ENCODE measurements at places on chromosomes 6 and 20.

- no peak for DNase-seq
These were observed 1131.7 kb upstream of the EYS start for GRCh38 chr6:66838764-66839163.

- no peak for DNase-seq
These were observed 183.5 kb downstream of the GMDS start for GRCh38 chr6:2061880-2062279.

GRCh38 chr6:72793641-72794395, 172.0 kb downstream of the KCNQ5 start:
- DNase-seq = no peak

DNA sequence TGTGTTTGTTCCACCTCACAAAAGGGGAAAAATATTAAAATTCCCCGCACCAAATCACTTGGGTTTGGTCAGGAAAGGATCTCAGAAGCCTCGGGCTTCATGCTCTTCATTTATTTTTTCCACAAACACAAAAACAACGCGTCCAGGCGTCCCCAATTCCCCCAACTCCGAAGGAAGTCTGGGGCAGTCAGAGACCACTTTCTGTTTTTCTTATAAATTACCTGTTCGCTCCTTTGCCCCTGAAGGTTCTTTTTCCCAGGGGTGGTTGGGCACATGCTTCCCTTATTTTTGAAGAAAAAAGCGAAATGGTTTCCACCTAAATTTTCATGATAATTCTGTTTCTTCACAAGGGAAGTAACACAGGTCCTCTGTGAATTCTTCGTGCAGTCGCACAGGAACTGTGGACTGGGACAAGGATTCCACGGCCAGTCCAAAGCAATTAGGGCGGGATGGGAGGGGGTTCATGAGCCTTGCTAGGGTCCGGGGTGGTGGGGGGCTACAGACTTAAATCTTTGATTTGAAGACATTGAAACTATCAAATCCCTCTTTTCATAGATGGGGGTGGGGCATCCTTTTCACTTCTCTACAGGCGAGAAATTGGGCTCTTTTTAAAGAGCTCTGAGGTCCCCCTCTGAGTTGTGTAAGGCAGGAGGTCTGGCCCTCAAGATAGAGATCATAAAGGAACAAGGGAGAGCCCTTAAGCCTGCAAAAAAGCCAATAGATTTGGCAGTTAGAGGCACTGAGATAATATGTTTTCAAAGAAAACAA, 30.5 kb upstream of the HFE start:
- DNase-seq = no peak

- no peak for DNase-seq
These were observed 71.8 kb upstream of the CENPW start for GRCh38 chr6:126268092-126268491.

GRCh38 chr6:74280130-74280692, 584.2 kb downstream of the CD109 start:
- no peak for DNase-seq

DNA sequence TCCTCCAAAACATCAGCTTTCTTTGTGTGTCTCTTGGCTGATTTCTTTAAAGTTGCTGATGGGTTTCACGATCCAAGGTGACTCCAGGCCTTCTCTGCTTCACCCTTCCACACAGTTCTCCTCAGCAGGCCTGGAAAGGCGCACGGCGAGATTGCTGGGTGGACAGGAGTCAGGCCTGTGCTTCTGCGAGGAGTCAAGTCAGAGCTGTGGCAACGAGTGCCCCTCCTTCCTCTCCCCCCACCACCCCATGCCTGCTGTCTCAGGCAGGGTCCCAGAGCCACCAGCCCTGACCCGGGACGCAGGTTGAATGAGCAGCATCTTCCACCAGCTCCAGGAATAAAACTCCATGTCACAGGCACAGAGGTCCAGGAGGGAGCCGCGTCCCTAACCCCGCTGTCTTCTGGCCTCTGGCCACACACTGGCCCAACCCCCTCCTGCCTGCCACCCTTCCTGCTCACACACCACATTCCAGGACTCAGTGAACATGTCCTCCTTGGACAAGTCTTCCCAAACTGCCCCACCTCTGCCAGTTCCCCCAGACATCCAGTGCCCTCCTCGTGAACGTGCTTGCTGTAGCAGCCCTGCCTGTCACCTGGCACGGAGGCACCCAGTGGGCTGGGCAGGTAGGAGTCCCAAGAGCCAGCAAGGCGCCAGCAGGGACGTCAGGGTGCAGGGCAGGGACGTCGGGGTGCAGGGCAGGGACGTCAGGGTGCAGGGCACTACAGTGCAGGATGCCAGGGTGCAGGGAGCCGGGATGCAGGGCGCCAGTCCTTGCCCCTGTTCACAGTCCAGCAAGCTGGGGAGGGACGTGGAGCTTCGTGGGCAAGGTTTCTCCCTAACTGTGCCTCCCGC, 7.2 kb upstream of the NTSR1 start:
- no peak for DNase-seq

DNA sequence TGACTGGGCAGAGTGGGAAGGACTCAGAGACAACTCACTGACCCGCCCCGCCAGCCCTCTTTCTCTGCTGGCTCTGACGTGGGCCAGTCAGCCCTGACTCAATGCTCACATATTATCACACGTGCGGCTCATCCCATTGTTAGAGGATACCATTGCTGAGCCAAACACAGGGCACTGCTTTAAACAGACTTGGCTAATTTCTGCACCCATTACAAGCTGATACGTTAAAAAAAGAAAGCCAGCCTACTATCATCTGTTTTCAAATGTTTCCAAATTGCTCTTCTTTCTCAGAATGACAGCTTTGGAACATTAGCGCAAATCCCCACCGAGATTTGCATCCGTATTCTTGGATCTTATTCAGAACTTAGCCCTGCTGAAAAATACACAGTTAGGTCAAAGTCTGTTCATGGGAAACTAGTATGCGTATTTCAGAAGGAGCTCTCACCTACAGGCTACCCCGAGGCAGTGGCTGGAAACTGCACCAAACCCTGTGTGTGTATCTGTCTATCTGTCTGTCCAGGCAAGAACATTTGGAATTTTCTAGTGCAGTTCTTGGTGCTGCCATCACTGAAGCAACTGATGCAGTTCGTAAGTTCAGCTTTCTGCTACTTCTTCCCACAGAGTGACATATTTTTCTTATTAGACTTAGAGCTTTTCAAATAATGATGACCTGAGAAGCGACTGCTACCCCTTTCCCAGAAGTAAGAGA, 32.8 kb downstream of the RAMACL start:
- DNase-seq = no peak

DNA sequence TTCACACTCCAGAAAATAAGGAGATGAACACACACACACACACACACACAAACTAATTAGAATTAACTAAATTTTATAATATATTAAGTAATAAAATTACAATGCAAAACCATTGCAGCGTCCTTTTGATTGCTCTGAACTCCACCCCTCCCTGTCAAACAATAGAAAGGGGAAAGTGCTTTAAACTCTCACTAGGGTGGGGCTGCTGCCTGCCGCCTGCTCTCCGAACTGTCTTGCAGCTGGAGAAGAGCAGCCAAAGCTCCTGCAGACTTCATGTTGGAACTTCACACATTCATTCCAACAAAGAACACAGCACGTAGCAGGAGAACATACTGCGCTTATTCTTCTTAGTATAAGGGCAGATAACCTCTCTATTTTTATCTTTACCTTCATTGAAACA, 83.2 kb downstream of the GCLC start:
- no peak for DNase-seq

GRCh38 chr6:106397431-106397830, 36.9 kb downstream of the CRYBG1 start:
- no peak for DNase-seq

DNA sequence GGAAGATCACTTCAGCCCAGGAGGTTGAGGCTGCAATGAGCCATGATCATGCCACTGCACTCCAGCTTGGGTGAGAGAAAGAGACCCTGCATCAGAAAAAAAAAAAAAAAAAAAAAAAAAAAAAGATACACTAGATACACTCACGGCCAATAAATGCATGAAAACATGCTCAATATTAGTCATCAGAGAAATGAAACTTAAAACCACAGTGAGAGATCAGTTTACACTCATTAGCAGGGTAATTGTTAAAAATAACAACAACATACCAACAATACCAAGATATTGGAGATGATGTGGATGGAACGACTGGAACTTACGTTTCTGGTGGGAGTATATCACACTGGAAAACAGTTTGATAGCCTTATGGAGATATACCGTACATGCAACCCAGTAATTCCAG, 29.9 kb downstream of the HS3ST5 start:
- no peak for DNase-seq

DNA sequence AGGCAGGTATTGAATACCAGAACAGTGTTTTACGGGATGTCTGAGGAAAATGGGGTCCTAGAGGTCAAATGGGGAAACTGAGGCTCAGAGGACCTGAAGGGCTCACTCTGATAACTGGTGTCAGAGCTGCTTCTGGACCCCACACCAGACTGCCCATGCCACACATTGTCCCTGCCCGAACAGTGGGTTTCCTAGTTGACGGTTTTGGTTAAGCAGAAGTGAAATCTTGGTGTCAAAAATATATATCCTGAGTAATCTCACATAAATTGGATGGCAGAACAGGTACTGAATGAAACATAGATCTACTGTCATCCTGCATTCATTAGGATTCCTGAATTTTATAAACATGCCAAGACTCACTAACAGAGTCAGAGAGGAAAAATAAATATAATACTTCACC, 16.3 kb downstream of the NOX3 start:
- DNase-seq = no peak

GRCh38 chr20:42391807-42392206, 773.6 kb upstream of the CHD6 start:
- DNase-seq = no peak

- DNase-seq = no peak
These were observed at the start of gene SLC2A10 for GRCh38 chr20:46709459-46710152. Gene SLC2A10 (plus strand): TSS chr20:46709649. CDS start chr20:46709737, 88 bp downstream.

DNA sequence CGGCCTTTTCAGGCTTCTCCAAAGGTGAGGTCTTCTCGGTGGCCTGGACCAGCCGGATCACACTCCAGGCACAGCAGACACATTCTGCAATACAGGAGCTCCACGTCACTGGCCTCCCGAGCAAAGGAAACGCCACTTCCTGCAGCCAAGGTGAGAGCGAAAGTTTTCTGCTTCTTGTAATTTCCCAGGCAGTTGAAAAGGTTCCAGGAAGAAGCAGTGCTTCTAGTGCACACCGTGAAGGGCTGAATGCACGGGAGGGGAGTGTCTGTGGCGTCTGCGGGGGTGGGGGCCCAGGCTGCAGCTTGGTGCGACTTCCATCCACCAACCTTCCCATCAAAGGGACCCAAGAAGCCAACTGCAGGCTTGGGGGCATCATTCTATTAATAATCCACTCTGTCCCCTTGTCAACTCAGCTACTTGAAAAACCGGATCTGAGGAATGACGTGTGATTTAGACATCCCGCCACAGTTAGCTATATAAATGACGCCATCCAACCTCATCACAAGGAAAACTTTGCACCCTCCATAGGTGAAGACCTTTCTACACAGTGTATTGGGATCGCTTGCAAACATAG, 61.1 kb downstream of the NFATC2 start:
- DNase-seq = no peak

GRCh38 chr6:12000174-12000573, 11.9 kb upstream of the HIVEP1 start:
- DNase-seq = no peak

- DNase-seq = no peak
These were observed 103.8 kb downstream of the KHDC1L start for GRCh38 chr6:73121421-73121993.

DNA sequence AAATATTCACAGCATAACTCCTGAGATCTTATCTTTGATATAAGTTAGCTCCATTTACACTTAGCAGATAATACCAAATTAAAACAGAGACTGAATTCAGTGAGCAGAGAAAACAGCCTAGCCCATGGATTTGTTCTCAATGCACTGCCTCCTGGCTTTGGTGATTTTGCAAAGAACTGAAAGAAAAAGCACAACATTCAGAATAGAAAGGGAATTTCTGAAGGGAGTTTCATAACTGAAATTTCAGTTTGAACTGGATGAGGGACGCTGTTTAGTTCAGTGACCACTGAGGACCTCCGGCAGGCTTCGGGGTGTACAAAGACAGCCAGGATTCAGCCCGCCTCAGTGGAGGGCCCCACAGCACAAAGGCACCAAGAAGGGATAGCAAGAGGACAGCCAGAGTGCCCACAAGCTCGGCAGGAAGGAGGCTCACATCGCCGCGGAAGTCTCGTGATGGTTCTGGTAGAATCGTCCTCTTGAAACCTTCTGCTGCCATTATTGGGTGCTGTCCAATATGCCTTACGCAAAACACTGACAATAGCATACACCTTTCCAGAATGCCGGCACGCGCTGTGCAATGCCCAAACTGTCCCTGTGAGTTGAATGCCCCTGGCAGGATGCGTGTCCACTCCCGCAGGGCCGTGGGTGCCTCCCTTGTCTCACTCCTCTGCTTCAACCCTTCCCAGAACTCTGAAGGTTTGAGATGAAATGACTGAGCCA, 9.7 kb upstream of the IRF4 start:
- no peak for DNase-seq

DNA sequence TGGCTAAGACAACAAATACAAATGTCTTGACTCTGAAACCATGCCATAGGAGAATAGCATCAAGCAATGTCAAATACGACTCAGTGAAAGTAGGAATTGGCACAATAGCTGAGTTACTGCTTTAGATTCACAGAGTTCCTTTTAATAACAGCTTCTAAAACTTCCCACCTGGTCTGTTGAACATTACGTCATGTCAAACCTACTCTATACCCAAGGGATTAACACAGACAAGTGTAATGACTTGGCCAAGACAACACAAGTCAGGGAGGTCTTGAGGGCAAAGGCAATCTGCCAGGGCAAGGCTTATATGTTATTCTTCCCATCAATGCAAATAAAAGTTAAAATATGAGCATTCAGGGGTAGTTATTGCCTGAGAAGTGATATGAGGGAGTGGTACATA, 265.1 kb upstream of the PRDM1 start:
- no peak for DNase-seq

- no peak for DNase-seq
These were observed 148.3 kb downstream of the ZNF217 start for GRCh38 chr20:53445321-53445731.

DNA sequence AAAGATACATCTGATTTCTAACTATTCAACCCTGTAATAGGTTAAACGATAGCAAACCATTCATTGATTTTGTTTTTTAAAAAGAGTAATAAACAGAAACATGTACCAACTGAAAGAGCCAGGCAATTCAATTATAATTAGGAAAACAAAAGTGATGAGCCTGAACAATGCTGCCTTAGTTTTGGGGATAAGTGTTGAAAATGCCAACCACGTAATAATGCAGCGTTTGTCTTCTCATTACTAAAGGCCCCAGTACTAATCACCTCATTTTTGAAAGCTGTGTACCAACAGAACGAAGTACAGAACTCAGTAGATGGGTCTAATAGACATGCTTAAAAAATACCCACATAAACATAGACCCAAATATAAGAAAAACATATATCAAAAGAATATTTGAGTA, 663.6 kb upstream of the CHD6 start:
- DNase-seq = no peak

GRCh38 chr20:38222231-38222922, 38.2 kb downstream of the KIAA1755 start:
- peak; percentile 51 for DNase-seq

- no peak for DNase-seq
These were observed 2.0 kb downstream of the ACSS1 start for GRCh38 chr20:25055711-25056495.

Measured in T-helper 17 cell (primary cell).